NCI-H1105 treated with DMSO at 0.1 percent for 48 hours (cell line): ENCODE measurements at places on chromosomes 12 and 14.

DNA sequence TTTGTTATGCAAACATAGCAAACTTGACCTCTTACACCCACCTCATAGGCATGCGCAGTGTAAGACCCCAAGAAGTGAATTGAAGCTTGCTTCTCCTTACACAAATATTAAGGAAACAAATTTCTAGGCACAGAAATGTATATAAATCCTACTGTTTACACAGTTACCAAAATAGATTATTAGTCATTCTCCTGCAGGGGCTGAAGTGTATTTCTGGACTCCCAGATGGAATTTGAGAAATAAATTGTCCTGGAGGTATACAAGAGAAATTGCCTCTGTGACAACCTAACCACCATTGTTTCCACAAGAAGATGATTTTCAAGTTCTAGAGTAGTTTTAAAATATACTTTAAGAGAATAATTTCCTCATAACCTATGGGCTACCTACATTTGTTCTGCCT lies 656.0 kb upstream of the MDGA2 start:
- no peak for DNase-seq

- DNase-seq, result no peak
Observed at GRCh38 chr12:115691123-115691522, 586.4 kb downstream of the MED13L start.

DNA sequence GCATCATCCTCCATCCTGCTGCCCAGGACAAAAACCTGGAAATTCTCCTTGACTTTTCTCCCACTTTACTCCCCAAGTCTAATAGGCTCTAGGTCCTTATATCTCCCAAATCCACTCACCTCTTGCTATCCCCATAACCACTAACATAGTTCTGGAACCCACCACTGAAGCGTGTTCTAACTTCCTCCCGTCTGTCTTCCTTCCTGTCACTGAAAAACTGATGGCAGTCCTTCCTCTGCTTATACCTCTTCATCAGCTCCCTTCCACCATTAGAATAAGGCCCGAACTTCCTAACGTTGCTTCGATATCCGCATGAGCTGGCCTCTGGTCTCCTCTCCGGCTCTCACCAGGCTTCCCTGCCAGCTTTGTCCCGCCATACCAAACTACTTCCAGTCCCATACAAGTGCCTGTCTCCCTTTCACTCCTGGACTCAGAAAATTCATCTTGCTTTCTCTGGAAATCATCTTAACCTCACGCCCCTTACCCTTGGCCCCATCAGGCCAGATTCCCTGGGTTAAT lies 63.0 kb upstream of the BCL2L14 start:
- DNase-seq, result no peak

- DNase-seq, result no peak
Observed at GRCh38 chr12:88383405-88383804, 196.9 kb downstream of the KITLG start.

DNA sequence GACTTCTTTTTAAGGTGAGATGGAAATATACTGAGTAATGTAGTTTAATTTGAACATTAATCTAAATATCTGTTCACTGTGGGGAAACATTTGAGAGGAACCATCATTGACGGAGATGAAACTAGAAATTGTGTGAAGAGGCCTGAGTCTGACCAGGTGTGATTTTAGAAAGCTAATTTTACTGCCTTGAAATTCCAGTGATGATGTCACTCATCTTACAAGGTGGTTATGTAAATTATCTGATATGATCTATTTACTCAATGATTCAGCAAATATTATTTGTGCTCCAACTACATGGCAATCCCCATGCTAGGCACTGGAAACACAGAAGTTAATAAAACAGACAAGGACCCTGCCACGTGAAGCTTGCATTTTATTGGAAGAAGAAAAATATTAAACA lies 435.7 kb upstream of the DCN start:
- DNase-seq, result no peak

DNA sequence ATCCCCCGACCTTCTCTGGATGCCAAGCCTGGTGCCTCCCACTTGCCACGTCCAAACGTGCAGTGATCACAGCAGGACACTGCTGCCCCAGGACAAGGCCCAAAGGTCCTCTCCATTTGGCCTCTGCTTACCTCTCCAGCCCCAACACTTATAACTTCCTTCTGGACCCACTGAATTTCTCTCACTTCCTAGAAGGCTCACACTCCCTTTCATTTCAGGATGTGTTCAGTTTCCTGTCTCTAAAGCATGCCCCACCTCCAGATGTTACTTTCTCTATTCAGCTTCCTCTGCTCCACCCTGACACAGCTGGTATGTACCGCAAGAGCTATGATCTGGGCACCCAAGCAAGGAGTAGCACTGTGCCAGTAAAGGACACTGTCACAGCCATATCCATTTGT lies 33.0 kb downstream of the CDKL1 start:
- DNase-seq, result no peak
